NCI-H2081 (cell line): ENCODE measurements at places on chromosomes 5 and 9.

GRCh38 chr5:87410931-87411330, 1.8 kb downstream of the CCNH start:
- no peak for DNase-seq

- DNase-seq, result peak; percentile 40
These were observed 125.5 kb downstream of the GABRB2 start for GRCh38 chr5:161421067-161421466.

DNA sequence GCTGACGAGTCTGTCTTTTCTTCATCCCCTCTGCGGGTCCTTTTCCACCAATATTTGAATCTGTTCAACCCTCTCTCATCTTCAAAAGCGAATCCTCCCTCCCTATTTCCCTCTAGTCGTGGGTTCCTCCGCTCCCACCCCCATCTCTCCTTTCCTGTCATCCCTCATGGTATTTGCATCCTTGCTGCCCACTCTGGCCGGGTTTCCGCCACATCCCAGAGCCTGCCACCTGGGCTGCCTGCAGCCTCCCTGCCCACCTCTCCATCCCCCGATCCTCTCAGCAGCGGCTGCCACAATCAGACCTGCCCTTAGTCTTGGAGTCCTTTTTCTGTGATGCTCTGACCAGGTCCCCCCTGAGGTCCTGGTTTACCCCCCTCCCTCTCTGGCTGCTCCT, 44.9 kb downstream of the JADE2 start:
- DNase-seq, result no peak

DNA sequence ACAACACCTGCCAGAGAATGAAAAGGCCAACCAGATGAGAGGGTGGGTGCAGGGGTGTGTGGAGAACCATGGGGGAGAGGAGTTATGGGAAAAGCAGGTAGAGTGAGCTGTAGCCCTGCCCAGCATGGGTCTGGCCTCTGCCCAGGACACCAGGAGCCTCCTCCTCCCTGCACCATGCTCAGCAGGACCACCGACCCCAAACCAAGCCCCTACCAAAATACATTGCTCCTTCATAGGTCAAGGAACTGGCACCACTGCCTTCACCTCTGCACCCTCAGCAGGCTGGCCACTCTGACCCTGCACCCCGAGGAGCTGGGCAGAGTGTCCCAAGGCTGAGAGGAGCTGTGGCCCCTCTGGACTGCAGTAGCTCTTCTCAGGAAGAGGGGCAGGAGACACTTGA, 102.0 kb downstream of the NSG2 start:
- no peak for DNase-seq

DNA sequence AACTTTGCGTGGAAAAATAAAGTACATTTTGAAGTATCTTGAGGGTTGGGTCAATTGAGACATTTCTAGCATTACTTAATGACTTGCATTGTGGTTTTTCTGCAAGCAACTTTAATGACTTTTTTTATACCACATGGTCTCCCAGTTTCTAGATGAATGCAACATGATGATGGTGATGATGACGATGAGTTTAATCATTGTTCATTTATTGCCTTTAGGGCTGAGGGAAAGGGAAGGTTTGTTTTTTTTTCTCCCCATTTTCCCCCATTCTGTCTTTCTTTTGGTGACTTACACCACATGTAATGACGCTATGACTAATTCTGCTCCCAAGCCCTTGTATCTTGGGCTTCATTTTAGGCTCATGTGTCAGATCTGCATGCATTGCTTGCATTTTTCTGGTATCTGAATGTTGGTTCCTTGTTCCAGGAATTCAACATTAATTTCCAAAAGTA, 57.7 kb upstream of the NXNL2 start:
- DNase-seq, result no peak

- no peak for DNase-seq
These were observed 222.5 kb upstream of the TAS2R1 start for GRCh38 chr5:9852671-9853070.

- DNase-seq, result no peak
These were observed 88.7 kb upstream of the SHB start for GRCh38 chr9:38157711-38158110.

- peak; percentile 79 for DNase-seq
These were observed 82.1 kb downstream of the GAPVD1 start for GRCh38 chr9:125343518-125344275.

GRCh38 chr5:149089796-149090195, 26.9 kb upstream of the SH3TC2 start:
- DNase-seq, result no peak

DNA sequence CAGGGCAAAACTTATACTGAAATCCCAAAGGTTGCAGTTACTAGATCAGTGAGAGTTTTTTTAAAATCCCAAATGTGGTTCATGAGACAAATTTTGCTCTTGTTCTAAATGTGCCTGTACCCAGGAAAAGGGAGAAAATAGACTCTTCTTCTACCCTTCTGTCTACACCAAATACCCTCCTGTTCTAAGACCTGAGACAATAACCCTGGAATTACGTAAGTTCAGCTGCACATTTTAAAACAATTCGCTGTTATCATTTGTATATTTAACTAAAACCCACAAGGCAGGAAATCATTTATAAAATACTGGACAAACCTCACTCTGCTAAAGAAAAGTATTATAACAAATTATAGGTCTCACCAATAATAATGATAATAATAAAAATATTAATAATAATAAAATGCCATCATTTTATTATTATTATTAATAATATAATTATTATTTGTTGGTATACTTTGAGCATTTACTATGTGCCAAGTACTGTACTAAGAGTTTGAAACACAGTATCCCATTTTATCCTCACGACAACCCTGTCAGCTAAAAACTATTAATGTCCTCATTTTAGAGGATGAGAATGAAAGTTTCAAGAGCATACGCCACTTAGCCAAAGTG, 49.8 kb upstream of the AFAP1L1 start:
- no peak for DNase-seq

DNA sequence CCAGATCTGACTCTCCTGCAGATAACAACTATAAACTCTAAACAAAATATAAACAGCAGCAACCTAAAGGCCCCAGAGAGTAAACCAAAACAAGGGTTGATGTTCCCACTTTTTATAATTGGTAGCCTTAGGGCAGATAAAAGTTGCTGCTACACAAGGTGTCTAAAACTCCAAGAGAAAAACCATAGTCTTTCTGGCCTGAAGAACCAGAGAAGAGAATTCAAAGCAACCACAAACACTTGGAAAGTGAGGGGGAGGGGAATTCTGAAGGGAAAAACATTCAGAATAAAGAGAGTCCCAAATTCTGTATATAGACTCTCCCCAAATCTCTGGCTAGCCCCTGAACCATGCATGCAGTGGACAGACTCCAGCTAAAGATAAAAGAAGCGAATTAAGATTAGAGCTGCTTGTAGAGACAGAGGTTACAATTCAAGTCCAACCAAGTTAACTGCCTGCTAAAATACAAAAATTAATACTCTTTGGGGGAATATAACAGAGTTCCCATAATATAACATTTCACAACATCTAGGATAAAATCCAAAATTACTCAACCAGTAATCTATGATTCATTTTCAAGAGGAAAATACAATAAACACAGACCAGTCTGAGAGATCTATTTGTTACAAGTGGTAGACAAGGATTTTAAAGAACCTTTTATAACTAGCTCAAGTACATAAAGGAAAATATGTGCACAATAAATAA, 37.5 kb upstream of the RGMB start:
- no peak for DNase-seq

GRCh38 chr5:56566374-56567249, 248.7 kb upstream of the MAP3K1 start:
- DNase-seq, result no peak

GRCh38 chr9:106600955-106601560, 261.9 kb upstream of the ZNF462 start:
- DNase-seq, result no peak

DNA sequence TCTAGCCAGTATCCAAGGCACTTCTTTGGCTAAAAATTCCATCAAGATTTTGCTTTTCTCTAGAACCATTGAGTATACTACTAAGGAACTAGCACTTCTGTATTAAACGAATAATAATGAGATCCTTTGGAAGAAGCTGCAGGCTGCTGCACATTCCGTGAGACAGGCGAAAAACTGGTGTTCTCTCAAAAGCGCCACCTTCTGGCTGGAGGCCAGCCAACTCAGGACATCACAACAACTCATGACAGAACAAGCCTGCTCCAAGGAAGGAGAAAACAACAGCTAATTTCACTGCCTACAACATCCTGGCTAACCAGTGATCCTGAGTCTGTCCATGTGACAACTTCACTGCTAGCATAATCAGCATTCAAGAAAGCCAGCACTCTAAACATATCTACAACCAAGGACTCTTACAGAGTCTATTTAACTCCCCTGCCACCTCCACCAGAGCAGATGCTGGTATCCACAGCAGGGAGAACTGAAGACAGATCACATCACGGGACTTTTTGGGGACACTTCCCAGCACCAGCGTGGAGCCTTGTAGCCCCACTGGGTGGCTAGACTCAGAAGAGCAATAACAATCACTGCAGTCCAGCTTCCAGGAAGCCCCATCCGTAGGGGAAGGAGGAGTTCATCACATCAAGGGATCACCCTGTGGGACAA, 150.5 kb downstream of the YTHDC2 start:
- DNase-seq, result no peak

DNA sequence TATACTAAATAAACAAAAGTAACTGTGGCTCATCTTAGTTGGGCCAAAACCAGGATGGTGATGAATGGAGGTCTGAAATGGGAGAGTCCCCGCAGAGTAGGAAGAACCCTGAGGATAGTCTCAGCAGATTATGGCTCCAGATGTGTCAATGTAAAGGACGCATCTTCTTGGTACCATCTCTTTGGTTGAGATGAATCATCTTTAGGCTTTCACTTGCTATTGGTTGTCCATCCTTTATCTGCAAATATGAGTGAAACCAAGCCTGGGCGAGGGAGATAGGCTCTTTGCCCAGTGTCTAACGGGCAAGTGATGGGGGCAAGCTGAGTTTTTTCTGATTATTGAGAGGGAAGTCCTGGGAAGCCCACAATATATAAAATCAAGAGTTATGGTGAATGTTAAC, 19.4 kb upstream of the LCP2 start:
- no peak for DNase-seq

DNA sequence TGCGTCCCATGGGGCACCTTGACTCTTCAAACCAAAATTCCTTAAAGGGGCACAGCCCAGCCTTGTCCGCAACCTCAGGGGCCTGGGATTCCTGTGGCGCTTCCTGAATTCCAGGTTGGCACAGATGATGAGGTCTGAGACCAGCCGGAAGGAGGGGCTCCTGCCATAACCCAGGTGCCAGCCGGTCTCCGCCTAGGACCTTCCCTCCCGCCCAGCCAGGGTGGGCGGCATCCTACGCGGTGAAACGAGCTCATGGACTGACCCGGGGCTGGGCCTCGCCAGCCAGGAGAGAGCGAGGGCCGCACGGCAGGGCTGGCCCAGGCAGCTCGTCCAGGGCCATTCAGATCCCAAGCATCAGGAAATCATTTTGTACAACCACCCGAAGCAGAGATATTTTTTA, 23.0 kb downstream of the AMBP start:
- DNase-seq, result no peak

DNA sequence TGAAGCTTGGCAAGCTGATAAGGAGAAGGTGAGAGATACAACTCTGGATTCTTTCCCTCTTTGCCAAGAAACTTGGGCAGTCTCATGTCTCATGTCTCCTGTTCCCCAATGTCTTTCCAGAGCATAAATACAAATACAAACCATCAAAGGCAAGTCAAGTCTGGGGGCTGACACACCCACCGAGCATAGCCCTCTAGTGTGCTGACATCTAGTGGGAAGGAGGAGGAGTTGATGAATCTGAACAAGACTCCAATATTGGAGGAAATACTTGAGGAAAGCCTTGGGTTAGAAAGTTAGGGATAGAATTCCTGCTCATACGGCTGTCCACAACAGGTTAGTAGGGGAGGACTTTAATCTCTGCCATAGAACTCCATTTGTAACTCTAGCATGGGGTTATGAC, 8.6 kb downstream of the MLANA start:
- DNase-seq, result no peak

- DNase-seq, result no peak
These were observed 198.7 kb downstream of the NR2F1-AS1 start for GRCh38 chr5:93382188-93382825.

- no peak for DNase-seq
These were observed 129.1 kb upstream of the VCAN start for GRCh38 chr5:83342465-83342864.

DNA sequence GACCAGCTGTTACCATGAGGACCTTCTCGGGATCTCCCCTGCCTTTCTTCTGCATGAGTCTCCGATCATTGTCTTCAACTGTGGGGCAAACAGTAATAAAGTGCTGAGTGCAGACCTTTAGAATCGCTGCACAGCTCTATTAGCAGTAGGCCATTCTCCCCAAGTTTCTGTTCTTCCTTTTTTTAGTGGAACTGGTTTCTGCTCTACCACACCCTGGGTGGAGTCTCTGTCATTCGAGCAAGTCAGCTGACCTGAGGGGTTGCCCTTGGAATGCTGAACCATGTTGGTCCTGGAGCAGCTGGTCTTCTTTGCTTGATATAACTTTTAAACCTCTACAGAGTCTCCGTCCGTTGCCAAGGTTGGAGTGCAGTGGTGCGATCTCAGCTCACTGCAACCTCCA, 33.4 kb upstream of the GNPDA1 start:
- no peak for DNase-seq

GRCh38 chr5:3197304-3198073, 398.1 kb upstream of the IRX1 start:
- DNase-seq, result no peak
